ENCODE measurements at places on chromosomes 4 and X.

- DNase-seq: no peak
These were observed 5.9 kb downstream of the TIMP1 start for GRCh38 chrX:47587906-47588735.

DNA sequence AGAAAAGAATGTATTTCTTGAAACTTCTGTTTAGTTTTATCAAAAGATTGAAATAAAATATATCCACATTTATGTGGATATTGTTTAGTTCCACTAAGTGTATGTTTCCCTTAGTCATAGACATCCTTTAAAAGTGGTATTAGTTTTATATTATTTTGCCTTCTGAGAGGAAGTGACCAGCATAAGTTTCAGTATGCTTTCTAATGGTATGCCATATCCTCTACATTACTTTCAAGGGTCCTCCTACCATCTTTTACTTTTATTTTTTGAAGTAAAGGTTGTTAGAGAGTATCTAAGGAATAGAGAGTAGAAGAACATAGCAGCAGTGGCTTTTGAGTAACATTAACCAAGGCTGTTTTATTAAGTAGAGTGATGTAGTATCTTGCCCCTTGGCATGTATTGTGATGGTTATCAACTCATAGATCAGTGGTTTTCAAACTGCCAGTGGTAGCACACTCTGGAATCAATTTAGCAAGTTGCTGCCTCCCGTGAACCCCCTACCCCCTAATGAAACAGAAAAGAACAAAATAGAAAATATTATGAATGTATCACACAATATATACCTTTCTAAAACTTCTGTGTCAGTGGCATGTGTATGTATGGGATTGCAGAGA, 44.8 kb downstream of the RBPJ start:
- no peak for DNase-seq

DNA sequence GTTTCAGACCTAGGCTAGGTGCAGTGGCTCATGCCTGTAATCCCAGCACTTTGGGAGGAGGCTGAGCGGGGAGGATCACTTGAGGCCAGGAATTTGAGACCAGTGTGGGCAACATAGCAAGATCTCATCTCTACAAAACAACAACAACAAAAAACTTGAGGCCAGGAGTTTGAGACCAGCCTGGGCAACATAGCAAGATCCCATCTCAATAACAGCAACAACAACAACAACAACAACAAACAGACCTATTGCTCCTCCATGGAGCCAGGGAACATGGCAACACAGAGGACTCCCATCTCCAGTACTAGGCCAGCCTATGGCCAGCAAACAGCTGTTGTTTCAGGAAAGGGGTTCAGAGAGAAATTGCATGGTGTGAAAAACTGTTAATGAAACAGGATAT, 43.4 kb downstream of the SLC16A2 start:
- no peak for DNase-seq

DNA sequence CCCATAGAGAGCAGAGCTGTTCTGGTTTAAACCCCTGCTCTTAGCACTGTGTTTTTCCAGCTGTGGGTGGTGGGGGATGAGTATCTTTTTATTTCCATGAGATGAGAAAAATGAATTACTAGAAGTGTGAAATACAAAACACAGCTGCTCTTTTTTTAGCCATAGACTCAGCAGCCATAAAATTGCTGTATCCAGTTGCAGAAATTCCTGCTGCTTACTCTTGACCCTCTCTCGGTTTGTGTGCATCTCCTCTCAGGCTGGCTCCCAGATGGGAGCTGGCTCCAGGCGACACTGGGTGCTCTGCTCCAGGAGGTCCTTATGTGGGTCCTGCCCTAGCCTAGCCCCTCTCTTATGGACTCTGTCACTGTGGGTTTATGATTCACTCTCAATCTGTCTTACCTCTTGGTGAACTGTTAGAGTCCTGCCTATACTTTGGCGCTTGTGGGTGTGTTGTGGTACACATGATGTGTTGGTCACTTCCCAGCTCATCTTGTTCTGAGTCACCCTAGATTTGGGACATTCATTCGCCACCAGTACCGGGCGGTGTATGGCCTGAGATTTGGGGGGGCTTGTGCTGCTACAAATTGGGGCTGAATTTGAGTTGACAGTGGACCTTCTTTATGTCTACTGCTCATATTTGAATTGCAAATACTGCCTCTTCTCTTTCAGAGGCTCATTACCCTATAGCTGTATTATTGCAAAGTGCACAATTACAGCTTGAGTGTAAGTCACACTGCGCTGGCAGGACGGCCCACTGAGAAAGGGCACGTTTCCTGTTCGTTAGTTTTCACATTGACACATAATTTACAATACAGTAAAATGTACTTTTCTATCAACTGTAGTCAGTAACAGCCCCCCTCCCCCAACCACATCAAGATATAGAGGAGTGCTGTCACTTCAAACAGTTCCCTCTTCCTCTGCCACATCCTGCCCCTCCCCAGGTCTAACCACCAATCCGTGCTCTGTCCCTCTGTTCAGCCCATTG, 46.9 kb upstream of the MSANTD1 start:
- DNase-seq: peak; percentile 38

DNA sequence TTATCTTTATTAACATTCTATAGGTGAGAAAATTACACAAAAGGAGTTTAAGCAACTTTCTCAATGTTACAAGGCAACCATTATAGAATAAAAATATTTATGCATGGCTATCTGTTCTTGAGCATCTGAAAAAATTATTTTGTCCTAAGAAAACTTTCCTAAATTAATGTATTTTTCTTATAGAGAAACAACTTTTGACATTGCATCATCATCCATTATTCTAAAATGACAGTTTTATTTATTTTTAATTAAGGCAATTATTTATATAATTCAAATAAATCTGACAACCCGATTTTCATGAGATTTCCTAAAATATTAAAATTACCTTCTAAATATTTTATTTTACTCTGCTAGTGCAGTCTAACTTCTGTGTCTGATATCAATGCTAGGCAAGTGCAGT, 4.8 kb downstream of the BTC start:
- DNase-seq: no peak

DNA sequence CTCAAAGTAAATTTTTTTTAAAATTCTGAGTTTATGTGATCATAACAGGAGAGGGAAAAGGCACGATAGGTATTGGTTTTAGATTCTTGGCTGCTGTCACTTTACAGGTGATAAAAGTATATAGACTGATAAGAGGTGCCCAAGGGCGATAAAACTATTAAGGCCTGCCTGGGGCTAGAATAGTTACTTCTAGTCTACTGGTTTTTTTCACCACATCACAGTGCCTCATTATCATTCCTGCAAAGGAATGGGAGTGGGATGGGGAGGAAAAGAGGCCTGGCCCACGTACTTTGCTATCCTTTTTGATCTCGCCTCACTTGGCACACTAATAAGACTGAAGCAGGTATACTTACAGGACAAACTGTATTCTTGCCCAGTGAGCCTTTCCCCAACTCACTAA, 46.6 kb downstream of the CXorf58 start:
- DNase-seq: no peak
